ENCODE measurements at places on chromosomes 13 and 19.
A peak's percentile ranks its signal among the peaks of the same experiment; 100 is the strongest.

DNA sequence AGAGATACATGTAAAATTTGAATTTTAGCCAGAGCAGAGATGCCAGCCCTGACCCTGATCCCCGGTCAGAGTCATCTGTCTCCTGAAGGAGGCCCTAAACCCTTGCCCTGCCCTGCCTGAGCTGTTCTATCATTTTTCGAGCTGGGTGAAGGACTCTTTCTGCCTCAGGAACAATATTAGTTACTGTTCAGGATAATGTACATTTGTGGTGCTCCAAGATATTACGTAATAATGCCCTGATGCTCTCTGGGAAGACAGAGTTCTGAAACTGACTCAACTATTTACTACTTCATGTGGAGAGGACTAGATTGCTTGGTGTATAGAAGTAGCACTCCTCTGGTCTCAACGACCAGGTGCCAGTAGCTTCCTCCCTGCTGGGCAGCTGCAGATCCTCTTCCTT is 37.9 kb upstream of the UBL3 start:
- no peak for DNase-seq

DNA sequence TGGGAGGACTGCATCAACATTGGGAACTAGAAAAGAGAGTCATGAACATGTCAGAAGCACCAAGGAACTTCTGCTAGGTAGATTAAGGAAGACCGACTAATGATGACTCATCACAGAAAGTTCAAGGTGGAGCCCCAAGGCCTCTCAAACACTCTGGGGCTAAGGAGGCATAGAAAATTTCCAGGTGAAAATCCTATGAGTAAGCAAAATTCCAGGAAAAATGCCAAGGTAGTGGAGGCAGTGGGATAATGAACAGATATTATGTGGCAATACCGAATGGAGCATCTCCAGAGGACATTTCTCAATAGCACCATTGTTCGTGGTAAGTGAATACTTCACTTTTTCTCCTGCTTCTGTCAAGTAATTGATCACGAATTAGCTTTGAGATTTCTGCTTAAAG is 336.5 kb downstream of the MZT1 start:
- no peak for DNase-seq

GRCh38 chr19:8158411-8159074 is 9.2 kb upstream of the FBN3 start:
- DNase-seq, result peak; percentile 74

DNA sequence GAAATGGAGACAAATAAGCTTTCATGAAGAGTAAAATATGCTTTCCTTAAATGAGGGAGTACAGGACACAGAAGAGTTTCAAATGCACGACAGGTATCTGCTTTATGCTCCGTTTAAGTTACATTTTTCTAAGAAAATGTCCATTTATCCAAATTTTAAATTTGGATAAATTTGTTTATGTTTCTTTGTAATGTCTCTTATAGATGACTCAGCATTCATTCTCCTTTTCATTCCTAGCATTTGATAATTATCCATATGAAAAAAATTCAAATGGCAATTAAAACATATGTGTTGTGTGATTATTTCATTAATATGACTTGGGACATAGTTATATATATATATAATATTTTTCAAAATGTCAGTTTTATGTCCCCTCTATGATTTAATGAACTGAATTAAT is 1449.3 kb downstream of the SLITRK1 start:
- no peak for DNase-seq

DNA sequence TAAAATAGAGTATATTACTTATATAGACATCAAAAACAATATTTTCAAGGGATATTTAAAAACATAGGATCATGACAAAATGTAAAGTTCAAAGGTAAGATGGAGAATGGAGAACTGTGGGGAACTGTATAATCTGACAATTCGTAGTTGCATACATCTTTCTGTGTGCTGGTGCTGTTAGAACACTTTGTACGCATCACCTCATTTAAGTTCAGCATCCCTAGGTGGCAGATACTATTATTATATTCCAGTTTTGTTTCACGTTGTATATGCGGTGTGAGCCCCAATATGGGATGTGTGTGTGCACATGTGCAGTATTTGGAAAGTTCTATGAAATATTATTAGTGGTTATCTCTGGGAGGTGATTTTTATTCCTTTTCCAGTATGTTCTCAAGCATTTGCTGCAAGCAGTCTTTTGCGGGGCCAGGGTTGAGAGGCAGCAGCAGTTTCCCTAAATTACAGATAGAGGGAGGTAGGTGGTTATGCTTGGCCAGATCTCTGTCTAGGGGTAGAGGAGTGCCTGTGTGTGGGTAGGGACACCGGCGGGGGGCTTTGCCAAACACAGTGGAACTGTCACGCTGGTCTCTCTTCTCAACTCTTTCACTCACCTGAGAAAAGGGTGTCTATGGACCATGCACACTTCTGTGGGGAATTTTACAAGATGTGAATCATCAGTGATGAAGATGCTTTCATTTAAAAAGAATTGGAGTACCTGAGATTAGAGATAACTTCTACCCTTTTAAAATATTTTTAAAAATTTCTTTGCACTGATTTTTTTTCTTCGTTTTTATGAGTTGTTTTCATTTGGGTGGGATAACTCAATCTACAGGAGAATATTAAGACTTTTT is 55.6 kb upstream of the ALOX5AP start:
- no peak for DNase-seq

DNA sequence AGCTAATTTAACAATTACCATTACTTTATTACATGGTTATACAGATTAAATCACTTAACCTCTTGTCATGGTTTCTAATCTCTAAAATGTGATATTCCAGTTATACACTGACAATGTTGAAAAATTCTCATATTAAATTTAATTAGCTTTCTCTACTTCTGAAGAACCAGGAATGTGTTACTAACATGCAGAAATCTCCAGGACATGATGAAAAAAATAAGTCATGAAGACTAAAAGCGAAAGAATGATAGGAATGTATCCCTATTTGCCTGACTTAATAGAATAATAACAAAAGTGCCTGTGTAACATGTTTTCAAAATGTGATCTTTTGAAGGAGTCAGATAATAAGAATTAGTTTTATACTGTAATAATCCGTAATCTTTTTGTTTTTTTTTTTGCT is 2823.7 kb upstream of the PCDH20 start:
- no peak for DNase-seq

- DNase-seq, result no peak
Observed at GRCh38 chr13:28503182-28503967, 8.4 kb upstream of the FLT1 start.

- no peak for DNase-seq
Observed at GRCh38 chr13:51034906-51035305, 76.2 kb downstream of the C13orf42 start.

- DNase-seq, result no peak
Observed at GRCh38 chr13:113531041-113531873, 40.7 kb upstream of the DCUN1D2 start.

DNA sequence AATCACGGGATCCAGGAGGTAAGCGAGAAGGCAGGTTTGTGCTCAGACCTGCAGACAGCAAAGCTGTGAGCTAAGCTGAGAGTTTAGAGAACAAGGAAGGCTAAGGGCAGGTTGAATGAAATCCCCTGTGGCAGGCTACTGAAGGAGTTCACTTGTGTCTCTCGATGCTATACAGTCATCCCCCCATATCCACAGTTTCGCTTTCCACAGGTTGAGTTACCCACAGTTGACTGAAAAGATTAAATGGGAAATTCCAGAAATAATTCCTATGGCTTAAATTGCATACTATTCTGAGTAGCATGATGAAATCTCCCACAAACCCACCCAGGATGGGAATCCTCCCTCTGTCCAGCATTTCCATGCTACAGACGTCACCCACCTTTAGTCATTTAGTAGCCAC is 49.6 kb downstream of the ABCC4 start:
- DNase-seq, result no peak

DNA sequence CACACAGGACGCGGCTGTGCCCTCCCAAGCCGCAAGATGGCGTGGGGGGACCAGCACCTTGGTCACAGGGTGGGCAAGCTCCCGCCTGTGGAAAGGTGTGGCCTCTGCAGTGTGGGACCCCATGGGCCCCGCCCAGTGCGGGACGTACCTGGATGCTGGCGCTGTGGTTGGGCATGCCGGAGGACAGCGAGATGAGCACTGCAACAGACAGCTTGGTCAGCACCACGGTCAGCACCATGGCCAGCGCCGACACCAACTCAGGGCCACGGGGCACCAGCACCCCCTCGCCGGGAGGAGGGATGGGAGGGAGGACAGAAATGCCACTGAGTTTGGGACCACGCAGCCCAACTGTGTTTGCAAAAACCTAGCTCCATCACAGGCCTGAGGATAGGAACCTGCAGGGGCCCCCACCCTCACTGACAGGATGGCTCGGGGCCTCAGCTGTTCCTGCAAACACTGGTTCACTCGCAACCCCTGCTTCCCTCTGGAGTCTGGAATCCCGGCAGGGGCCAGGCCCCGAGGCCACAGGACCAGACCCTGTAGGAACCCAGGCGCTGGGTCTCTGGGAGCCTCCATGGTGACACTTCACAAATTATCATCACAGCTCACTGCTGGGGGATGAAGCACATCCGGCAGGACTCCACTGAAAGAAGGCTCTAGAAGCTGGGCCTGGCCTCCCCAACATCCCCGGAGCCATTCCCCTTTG is 27.1 kb downstream of the IZUMO4 start:
- no peak for DNase-seq

GRCh38 chr13:47650209-47650608 is 350.9 kb downstream of the SUCLA2 start:
- no peak for DNase-seq

DNA sequence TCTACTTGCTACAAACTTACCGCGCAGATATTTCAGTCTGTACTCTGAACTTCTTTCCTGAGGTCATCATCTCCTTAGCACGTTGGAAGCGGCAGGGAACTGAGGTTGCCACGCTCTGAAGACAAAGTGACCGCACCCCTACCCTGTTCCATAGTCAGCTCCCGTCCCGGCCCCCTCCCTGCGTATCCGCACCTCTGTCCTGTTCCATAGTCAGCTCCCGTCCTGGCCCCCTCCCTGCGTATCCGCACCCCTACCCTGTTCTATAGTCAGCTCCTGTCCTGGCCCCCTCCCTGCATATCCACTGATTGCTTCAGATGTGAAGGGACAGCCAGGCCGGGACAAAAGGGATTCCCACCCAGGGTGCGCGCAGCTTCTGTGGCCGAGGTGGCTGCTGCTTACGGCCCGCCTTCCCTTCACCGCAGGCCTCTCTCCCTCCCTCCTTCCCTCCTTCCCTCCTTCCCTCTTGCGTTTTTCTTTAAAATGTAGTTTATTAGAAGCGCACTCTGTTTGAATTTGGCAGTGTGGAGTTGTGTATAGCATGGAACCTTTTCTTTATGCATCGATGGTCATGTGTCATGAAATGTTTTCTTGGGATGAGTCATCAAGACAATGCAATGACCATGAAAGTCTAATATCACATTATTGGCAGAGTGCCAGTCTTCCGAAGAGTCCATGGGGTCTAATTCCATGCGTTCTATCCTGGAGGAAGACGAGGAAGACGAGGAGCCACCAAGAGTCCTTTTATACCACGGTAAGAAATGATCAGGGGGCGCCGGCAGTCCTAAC is 21.9 kb upstream of the NDUFS7 start:
- DNase-seq, result no peak

DNA sequence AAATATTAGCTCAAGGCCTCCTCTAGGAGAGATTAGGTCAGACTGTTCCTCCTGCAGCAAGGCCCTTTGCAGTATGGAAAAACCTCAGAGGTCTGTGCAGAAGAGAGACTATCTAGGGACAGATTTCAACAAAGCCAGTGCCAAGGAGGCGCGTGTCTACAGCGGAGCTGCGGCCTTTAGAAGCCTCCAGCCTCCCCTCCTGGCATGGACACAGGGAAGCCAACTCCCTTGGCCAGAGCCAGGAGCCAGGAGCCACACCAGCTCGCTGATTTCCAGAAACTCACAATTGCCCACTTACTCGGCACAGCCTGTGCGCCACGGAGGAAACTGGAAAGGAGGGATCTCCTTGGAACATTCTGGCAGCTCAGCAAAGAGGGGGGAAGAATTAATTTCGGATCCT is 63.4 kb downstream of the INSR start:
- DNase-seq, result no peak

- DNase-seq, result no peak
Observed at GRCh38 chr19:2440515-2440914, 13.1 kb upstream of the TIMM13 start.

- no peak for DNase-seq
Observed at GRCh38 chr13:45847554-45848224, 3.9 kb downstream of the SIAH3 start.

DNA sequence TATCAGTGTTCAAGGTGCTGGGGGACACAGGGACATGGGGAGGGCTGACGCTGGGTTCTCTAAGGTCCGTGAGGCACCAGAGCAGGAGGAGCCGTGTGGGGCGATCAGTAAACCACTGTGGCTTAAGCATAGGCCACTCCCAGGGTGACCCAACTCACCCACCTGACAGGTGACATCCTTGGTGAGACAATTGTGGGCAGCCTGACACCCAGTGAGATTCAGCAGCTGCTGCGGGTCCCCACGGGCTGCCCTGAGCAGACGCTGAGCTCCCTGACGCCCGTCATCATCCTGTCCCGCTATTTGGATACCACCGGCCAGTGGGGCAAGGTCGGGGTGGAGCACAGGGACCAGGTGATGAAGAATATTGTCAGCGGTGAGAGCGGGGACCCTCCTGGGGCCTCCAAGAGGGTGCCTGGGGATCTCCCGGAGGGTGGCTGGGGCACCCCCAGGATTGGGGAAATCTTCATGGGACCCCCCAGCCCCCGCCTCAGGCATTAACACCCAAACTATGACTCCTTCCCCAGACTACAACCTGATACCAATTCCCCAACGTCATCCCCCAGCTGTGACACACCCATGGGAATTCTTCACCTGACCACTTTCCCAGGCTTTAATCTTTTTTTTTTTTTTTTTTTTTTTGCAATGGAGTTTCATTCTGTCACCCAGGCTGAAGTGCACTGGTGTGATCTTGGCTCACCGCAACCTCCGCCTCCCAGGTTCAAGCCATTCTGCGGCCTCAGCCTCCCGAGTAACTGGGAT is 33.3 kb upstream of the SHFL start:
- DNase-seq, result no peak

GRCh38 chr13:30331331-30331771 is 24.0 kb upstream of the KATNAL1 start:
- DNase-seq, result no peak

GRCh38 chr13:63704521-63704920 is 2288.9 kb upstream of the PCDH20 start:
- no peak for DNase-seq

DNA sequence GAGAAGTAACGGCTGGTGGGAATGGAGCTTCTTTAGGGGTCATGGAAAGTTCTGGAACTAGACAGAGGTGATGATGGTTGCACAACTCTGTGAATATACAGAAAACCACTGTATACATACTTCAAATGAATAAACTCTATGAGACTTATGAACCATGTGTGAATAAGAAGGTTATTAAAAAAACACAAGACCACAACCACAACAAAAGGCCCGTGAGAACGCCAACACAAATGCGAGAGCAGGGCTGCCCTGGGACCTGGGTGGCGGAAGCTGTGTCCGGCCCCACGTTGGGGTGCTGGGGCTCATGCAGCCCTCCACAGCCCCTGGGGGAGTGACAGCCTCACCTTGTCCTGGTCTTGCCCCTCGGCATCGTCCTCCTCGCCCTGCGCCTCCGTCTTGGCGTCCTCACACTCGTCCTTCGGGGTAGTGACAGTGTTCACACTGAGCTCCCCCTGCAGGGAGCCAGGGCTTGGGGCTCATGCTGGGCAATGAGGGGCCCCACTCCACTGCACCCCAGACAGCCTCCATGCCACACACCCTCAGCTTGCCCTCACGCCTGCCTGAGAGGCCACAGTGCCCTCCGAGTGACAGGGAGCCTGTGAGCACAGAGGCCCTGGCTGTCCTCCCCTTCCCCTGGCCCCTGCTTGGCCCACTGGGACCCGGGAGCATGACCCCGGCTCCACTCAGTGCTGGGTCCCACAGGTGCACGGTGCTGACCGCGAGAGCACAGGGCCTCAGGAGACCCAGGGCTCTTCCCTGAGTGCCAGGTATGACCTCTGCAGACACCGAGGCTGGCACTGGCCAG is 16.0 kb downstream of the IZUMO4 start:
- no peak for DNase-seq

Data from caudate nucleus (tissue), 63 donors.